ENCODE measurements at places on chromosomes 1 and 21. TPM values are rescaled to one million over a fixed set of nuclear protein-coding genes. Genes with fewer than 3 reads are reported as not detected.

The SCYL3 gene
- total RNA-seq: 14.2 TPM

The RAB29 gene
- total RNA-seq: 11.7 TPM

The CR1 gene
- total RNA-seq: 0.31 TPM

The TCHH gene
- total RNA-seq: not detected

The C1QTNF12 gene
- total RNA-seq: not detected

The GPR52 gene
- 12.9 TPM for total RNA-seq

The CFAP74 gene
- total RNA-seq: 0.47 TPM

The FMOD gene
- total RNA-seq: 1.1 TPM

The OR2L13 gene
- 3.4 TPM for total RNA-seq

The BCAN gene
- 95.8 TPM for total RNA-seq

The DCST1 gene
- total RNA-seq: not detected

The HS2ST1 gene
- 39.1 TPM for total RNA-seq

The HSPG2 gene
- total RNA-seq: 3.7 TPM

The FCGR3A gene
- 4.7 TPM for total RNA-seq

All from occipital lobe (tissue), 3 donors.